ENCODE measurements at places on chromosomes 6 and 20.

DNA sequence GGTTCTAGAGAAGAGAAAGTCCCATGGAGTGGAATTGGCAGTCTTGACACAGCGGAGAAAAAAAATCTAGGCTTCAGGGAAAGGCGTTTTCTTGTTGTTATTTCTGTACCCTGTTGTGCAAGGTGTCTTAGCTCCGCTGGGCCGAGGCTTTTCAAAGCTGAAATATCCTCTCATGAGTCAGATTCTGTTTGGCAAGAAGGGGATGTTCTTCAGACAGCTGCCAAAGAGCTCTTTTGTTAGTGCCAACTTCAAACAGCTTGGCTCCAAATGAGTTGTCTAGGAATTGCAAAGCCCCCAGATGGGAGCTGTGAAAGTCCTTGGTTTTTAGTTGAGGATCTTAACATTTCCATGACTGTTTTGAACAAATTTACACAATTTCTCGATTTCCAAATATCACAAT, 45.6 kb downstream of the LRRN4 start:
- peak; percentile 76 for DNase-seq

- no peak for DNase-seq
Measured at GRCh38 chr6:90106449-90106848, 190.2 kb downstream of the BACH2 start.

GRCh38 chr6:10310826-10311225, 104.0 kb downstream of the TFAP2A start:
- no peak for DNase-seq

- no peak for DNase-seq
Measured at GRCh38 chr6:76014626-76015530, 57.6 kb downstream of the IMPG1 start.

DNA sequence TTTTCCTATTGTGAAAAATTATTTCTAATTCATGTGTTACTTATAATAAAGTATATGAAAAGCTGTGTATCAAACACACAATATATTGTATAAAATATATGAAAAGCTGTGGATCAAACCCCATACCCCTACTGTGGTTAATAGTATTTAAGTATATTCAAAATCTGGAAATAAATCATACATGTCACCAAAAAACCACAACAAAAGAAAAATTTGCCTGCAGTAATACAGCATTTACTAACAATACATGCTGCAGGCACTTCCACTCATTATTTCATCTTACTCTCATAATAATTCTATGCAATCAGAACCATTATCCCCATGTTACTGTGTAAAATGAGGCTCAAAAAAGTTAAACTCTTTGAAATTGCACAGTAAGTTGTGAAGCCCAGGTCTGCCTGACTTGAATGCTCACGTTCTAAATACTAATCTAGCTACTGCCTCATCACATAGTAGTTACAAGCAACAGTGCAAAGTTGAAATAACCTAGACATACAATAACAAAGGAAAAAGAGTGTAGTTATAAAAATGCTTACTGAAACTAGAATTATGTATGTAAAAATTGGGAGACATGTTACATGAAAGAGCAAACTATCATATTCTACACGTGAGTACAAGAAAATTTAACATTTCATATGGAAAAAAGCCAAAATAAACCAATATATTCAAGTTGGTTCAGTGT, 61.7 kb downstream of the FAM217A start:
- no peak for DNase-seq

- DNase-seq = no peak
Measured at GRCh38 chr6:53241938-53242337, 93.3 kb upstream of the GCM1 start.

- DNase-seq = no peak
Measured at GRCh38 chr6:3291346-3291745, 32.6 kb downstream of the PSMG4 start.

DNA sequence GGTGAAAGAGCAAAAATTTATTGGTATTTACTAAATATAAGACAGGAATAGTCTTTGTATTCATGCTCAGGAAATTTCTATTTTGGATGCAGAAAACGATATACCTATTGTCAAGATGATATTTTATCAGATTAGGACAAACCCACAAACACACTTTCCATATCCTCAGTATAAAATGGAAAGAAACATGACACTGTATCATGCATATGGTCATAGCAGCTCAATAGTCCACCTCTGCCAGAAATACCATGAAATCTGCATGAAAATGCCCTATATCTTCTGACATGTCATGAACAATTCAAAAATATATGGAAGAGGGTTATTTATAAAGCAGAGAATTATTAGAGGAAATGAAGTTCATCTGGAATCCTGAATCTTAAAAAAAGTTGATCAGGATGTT, 11.7 kb upstream of the HINT3 start:
- no peak for DNase-seq

DNA sequence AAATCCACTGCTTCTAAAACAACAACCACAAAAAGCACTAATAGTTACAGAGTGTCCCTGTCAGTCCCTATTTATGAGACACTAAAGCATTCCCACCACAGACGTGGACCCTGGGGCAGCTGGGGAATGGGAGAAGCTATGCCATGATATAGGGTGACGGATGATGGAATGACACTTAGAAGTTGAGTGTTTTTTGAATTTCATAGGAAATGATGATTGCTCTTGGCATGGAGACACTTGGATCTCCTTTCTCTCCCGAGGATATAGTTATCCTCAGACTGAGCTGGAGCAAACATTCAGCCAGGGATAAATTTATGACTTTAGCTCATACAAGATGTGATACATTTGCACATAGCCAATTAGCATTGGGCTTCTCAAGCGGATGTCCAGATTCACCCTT, 151.2 kb downstream of the EDN3 start:
- no peak for DNase-seq

GRCh38 chr6:33820784-33821520, 17.1 kb upstream of the MLN start:
- DNase-seq = no peak

GRCh38 chr6:164042212-164042611, 627.7 kb downstream of the QKI start:
- no peak for DNase-seq

DNA sequence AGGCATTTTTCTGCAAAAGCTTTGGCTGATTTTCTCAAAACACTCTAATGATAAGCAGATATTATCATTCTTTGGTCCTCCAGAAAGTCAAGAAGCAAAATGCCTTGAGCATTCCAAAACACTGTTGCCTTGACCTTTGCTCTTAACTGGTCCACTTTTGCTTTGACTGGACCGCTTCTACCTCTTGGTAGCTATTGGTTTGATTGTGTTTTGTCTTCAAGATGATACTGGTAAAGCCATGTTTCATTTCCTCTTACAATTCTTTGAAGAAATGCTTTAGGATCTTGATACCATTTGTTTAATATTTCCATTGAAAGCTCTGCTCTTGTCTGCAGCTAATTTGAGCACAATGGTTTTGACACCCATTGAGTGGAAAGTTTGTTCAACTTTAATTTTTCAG, 35.6 kb upstream of the SDHAF4 start:
- no peak for DNase-seq

DNA sequence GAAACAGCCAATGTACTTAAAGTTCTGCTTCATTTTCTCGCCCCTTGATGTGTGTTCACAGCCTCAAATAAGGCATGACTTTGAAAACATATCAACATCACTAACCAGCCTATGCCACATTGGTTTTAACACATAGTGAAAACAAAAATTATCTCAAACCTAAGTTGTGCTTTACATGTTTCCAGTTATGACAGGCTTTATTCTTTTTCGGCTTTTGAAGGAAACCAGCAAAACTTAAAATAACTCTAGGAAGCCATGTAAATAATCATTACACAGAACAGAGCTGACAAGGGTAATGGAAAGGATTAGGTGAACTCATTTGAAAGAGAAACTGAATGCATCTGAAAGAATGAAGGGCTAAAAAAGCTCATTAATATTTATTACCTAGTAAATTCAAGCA, 42.1 kb downstream of the BMP5 start:
- no peak for DNase-seq

DNA sequence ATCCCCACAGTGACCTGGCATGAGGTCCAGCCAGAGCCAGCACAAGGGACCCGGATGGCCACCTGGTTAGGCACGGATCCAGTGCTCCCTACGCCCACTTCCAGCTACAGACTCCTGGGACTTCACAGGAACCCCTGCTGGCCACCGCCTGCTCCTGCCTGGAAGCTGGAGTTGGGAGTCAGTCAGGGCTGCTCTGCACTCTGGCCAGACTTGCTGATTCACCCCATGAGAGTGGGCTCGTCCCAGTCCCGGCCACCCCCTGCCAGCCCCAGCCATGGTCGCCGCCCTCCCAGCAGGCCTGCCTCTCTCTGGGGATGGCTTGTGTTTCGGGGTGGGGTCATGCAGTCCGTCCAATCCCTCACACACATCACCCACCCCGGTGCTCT, 125.8 kb downstream of the DLL1 start:
- DNase-seq = no peak

DNA sequence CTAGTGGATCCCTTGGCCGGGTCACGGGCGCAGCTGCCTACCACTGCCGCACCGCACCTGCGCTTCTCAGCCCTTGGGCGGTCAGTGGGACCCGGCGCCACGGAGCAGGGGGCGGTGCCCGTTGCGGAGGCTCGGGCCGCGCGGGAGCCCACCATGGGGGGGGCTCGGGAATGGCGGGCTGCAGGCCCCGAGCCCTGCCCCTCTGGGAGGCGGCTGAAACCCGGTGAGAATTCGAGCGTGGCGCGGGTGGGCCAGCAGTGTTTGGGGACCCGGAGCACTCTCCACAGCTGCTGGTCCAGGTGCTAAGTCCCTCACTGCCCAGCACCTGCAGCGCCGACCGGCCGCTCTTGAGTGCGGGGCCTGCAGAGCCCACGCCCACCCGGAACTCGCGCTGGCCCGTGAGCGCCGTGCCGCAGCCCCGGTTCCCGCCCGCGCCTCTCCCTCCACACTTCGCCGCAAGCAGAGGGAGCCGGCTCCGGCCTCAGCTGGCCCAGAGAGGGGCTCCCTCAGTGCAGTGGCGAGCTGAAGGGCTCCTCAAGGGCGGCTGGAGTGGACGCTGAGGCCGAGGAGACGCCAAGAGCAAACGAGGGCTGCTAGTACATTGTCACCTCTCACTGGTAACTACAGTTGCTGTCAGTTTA, 120.5 kb upstream of the TMEM170B start:
- DNase-seq = no peak
